Activated T-cell treated with anti-CD3 and anti-CD28 coated beads for 24 hours (primary cell): ENCODE measurements at places on chromosomes 11 and 22.

DNA sequence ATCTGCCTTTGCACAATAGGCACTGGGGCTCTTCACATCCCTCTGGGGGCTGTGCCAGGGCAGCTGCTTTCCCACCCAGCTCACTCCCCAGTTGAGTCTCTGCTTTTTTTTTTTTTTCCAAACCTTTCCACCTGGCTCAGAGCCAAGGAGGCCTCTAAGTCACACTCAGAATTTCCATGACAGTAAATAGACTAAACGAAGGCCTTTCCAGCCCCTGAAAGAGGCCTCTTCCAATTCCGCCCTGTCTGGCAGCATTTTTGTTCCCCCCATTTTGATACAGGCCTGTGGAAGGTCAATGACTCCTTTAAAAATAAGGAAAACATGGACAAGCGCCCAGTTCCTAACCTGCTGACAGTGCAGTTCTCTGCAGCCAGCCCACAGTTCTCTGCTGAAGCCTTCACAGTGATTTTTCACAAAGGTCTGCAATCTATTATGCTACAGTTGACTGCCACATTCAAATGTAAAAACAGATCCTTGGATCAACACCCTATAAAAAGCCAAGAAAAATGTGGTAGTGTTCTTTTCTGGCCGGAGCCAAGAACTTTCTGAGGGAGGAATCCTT, 107.5 kb upstream of the SESN3 start:
- DNase-seq: no peak

GRCh38 chr11:67664696-67665540, 9.5 kb downstream of the ALDH3B2 start:
- no peak for DNase-seq

- DNase-seq: no peak
Observed at GRCh38 chr11:128133501-128133900, 453.9 kb downstream of the ETS1 start.

DNA sequence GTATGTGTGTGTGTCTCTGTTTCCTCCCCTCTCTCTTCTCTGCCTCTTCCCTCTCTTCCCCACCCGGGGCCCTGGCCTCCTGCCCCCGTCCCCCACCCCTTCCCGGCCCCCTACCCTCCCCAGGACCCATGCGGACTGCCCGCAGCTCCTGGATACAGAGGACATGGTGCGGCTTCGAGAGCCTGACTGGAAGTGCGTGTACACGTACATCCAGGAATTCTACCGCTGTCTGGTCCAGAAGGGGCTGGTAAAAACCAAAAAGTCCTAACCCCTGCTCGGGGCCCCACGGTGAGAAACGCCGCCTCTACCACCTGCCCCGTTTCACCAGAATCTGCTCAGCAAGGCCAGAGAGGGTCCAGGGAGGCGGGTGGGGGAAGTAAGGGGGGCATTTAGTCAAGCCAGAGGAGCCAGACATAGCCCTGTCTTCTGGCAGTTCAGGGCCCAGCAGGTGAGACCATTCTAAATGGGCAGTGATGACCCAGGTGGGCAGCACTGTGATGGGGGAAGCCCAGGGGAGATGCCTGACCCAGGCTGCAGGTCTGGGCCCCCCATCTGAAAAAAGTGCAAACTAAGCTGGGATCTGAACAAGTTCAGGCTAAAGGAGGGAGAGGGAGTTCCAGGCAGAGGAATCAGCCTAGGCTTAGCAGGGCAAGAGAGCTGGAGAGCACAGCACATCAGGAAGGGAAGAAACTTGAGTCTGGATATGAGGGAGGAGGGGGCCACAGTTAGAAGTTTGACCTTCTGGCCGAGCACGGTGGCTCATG, 6.4 kb downstream of the SELENOM start:
- DNase-seq: no peak

- no peak for DNase-seq
Observed at GRCh38 chr11:101880222-101880621, 34.6 kb upstream of the CEP126 start.

- DNase-seq: no peak
Observed at GRCh38 chr11:105862736-105863367, 159.2 kb downstream of the MSANTD4 start.

DNA sequence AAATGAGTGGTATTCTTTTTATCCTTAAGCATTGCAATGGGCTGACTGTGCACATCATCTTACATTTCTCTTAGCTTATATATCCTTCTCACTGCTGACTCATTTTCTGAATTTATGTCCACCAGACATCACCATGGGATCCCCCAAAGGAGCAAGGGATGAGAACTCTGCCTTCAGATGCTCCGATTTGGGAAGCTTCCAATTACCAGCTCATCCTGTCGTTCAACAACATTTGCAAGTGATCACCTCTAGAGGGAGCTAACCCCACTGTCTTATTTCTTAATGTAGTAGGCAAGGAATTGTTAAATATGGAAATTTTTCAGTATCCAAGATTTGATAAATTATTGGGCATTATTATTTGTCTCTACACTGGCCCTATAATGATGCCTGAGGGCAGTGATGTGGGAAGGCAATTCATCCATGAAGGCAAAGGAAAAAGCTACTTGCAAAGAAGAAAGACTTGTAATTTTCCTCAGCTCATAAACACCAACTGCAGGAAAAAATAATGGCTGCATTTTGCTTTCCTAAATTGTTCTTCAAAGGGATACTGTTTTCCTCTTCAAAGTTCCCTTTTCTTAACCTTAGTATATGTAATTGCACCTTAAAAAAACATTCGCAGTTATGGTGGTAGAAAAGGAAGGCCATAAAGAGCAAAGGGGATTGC, 102.4 kb upstream of the FSHB start:
- no peak for DNase-seq

DNA sequence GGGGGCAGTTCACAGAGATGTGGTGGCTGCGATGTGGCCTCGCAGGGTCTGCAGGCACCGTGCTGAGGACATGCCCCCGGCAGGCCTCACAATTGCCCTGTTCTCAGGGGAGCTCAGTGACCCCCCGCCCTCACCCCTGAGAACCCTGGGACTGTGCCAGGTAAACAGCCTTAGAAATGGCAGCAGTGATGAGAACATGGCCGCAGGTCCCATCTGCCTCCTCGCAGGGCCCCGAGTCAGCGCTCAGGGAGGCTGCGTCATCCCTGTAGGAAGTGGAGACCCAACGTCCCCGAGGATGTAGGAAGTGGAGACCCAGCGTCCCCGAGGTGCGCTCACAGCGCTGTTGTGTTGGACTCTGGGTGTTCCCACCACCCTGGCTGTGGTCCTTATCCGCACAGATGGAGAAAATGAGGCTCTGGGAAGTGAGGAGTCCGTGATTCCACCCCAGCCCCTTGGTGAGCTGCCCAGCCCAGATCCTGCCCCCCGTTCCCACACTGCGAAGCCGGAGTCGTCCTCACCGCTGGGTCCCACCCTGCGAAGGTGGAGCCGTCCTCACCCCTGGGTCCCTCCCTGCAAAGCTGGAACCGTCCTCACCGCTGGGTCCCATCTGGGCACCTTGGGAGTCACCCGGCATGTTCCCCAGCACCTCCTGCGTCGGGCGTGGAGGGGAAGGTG, 1086.8 kb downstream of the BRD1 start:
- DNase-seq: no peak

GRCh38 chr11:109016724-109017123, 351.9 kb downstream of the DDX10 start:
- DNase-seq: no peak

GRCh38 chr11:31822927-31823643, 12.0 kb upstream of the PAX6 start:
- no peak for DNase-seq

DNA sequence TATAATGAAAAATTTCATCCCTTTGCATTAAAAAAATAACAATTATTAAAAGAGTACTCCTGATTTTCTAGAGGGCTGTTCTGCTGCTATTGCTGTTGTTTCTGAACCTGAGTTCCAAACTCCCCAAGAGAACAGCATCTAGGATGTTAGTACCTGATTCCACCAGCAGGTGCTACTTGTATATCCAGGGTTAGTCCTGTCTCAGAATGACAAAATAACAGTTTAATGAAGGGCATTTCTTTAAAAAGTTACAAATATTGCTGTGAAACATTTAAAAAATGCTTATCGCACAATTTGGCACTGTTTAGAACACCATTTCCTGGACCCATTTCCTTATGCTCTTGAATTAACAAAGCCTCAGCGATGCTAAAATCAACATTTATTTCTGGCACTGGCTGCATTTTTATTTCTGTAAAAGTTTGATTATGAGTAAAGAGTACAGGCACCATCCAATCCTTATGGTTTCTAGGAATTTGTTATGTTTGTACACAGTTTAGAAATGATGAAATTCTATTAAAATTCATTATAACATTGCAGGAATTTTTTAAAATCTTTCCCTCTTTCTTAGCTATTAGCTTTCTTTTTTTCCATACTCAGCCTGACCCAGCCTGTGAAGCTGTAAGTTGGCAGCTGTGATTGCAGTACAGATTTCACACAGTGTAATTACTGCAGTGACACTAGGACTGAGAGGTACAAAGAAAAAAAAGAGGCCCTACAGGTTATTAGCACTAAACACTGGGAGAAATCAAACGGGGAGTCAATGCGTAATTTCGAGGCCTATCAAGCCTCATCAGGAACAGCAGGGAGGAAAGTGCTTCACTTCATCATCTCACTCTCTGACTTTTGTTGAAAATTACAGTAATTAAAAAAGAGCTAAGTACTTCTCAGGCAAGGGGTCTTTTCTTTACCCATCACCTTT, 208.8 kb downstream of the DCDC1 start:
- no peak for DNase-seq

- no peak for DNase-seq
Observed at GRCh38 chr11:94131718-94132115, 3.1 kb downstream of the PANX1 start.

- no peak for DNase-seq
Observed at GRCh38 chr11:130403271-130403804, 25.1 kb downstream of the ADAMTS8 start.

DNA sequence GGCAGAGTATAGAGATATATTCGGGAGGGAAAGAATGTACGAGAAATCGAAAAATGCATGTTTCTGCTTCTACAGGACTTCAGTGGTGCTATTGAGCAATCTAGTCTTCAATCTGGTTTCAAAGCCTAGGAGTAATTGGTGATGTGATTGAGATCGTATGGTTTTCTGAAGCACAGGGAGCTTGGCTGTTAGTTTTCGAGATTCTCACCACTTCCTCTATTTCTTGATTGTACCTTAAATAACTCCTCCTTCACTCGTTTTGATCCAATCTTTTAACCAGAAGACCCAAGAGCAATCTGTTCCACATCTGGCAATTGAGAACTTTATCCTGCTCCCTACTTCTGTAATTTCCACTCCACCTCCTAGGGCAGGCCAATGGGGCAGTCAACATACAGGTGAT, 518 bp downstream of the CCDC179 start:
- DNase-seq: no peak

- no peak for DNase-seq
Observed at GRCh38 chr11:10597877-10598351, 29.4 kb upstream of the LYVE1 start.

DNA sequence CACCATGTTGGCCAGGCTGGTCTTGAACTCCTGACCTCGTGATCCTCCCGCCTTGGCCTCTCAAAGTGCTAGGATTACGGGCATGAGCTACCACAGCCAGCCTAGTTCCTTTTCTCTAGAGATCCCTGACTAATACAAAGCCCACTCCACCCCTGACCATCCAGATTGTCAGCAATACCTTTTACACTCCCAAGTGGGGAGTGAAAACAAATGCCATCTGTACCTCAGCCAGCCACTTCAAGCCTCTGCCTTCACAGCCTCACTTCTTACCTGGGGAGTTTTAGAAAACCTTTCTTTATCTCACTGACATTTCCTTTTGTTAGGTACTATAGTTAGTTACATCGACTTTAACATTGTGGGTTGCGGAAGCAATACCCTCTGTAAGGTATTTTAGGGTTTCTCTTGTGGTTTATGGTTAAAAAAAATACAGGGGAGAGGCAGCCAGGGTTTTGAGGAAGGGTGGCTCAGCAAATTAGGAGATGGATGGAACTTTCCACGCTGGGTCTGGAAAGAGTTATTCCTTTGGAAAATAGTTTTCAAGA, 8.9 kb downstream of the TOM1 start:
- DNase-seq: no peak

- no peak for DNase-seq
Observed at GRCh38 chr11:45263773-45264172, 22.4 kb downstream of the SYT13 start.

- no peak for DNase-seq
Observed at GRCh38 chr11:32602657-32603415, 19.2 kb downstream of the EIF3M start.

DNA sequence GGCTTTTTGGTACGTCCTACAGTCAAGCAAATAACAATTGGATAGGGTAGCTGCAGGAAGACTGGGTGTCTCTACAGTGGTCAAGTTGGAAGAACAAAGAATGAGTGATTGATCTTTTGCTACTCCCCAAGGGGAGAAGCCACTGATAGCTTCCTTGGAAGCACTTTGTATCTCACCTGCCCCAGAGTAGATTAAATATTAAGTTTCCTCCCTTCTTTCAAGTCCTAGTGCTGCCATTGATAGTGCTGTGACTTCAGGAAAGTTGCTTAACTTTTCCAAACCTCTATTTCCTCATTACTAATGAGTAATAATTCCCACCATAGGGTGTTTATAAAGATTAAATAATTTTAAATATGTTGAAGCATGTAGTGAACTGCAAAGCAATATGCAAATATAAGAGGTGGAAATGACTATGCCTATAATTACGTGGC, 35.6 kb upstream of the EHF start:
- no peak for DNase-seq

DNA sequence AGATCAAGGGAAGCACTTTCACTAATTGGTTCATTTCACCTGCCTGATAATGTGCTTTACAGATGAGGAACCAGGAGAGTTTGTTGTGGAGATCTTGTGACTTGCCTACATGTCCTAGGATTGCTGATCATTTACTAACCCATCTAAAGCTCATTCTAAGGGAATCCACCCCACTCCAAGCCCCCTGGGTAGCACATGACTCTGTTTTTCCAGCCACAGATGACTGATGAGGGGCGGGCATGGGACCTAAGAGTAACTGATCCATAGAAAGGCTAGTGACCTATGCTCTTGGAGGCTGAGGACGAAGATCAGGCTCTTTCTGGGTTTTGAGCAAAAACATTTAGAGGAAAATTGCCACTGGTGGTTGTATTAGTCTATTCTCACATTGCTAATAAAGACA, 378.1 kb downstream of the CADM1 start:
- DNase-seq: no peak

- no peak for DNase-seq
Observed at GRCh38 chr11:111018566-111018965, 227.0 kb upstream of the POU2AF2 start.
